ENCODE measurements at places on chromosomes 16 and 17. TPM values are rescaled to one million over a fixed set of nuclear protein-coding genes. Genes with fewer than 3 reads are reported as not detected.
A peak's percentile ranks its signal among the peaks of the same experiment; 100 is the strongest.

DNA sequence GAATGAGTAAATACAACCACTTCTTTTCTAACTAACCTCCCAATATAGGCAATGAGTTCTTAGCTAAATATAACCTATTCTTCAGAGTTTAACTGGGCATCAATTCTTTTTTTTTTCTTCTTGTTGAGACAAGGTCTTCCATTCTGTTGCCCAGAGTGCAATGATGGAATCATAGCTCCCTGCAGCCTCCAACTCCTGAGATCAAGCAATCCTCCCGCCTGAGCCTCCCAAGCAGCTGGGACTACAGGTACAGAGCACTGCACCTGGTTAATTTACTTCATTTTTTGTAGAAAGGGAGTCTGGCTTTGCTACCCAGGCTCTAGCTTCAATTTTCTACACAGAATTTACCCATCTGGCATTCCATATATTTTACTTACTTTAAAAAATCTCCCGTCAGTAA is 1.1 kb downstream of the METTL16 start:
- no peak for DNase-seq

DNA sequence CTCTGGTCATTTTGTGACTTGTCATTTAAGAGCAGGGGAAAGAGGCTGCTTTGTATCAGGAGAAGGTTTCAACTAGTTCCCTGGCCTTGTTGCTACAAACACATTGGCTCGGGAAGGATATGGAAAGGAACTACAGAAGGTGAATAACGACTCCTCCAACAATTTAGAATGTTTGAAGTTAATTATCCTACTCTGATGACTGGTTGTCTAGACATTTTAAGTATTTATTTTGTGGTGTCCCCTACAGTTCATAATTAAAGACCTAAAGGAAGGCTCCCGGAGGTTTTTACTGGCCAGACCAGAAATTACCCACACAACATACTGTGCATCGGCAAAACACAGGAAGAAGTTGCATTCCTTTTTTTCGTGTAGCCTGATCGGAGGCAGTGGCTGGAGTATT is 515.8 kb upstream of the SALL1 start:
- DNase-seq, result no peak

CDK5R1 gene
- 5.9 TPM for total RNA-seq

GRCh38 chr17:80998118-80998747 is 6.6 kb downstream of the CHMP6 start:
- DNase-seq, result no peak

DRC3 gene
- 0.61 TPM for total RNA-seq

DNA sequence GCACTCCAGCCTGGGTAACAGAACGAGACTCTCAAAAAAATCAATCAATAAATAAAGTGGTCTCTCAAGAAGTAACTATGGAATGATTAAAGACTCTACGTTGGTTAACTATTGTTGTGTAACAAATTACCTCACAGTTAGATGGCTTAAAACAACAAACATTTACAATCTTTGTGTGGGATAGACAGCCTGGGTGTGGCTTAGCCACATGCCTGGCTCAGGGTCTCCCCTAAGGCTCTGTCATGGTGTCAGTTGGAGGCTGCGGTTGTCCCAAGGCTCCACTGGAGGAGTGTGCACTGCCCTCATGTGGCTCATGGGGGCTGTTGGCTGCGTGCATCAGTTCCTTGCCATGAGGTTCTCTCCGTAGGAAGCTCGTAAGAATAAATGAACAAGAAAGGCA is 294.5 kb downstream of the SNX29 start:
- DNase-seq, result no peak

DNA sequence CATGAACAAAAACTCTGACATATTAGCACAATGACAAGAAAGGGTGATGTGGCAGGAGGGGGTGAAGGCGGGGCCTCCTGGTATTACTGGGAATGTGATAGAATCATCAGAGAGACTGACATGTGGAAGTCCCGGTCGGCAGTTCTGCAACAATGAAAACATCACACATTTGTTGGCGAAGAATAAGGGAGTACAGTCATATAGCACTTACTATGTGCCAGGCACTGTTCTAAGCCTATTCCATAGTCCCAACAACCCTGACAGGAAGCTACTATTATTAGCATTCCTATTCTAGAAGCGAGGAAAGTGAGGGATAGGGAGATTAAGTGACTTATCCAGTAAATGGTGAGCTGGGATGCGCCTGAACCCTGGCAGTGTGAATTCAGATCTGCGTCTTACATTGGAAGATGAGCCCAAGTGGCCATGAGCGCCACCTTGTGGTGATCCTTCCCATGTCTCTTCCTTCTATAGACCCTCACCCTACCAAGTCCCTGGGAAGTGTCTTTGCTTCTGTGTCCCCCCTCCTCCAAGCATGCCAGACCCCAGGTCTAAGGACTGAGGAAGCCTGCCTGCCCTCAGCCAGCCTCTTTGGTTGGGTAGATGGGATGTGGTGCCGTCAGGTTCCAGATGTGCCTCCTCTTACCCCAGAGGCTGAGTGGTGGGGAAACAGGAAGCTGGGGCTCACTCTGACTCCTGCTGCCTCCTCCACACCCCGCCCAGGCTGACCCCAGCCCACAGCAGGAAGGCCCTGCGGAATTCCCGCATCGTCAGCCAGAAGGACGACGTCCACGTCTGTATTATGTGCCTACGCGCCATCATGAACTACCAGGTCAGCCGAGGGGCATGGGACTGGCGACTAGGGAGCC is 14.0 kb downstream of the FMNL1 start:
- peak; percentile 90 for DNase-seq

DNA sequence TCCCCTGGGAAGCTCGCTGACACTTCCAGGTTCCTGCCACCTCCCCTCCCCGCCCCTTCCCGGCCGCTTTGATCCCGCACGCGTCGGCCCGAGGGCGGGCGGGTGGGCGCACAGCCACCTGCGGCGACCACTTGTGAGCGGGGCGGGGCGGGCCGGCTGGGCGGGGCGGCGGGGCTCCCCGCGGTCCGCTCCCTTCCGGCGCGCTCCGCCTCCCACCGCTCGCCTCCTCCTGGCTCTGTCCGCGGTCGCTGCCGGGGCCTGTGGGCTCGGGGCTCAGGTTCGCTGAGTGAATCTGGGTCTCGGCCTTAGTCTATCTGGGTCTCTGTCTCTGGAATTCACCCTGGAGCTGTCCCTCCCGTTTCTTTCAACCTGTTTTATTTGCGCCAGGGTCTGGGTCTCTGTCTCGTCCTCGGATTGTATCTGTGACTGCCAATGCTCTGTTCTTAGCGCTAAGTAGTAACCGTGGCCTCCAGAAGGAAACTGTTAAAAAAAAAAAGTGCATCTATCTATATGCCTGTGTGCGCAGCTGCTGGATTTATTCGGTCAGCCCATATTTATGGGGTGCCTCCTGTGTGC is 2.7 kb upstream of the HES7 start:
- DNase-seq, result peak; percentile 71

DLX3 gene
- total RNA-seq, result not detected

- peak; percentile 23 for DNase-seq
These were observed 13.4 kb upstream of the PLLP start for GRCh38 chr16:57297856-57298255.

KRT36 gene
- not detected for total RNA-seq

CHST4 gene
- total RNA-seq, result not detected

DNA sequence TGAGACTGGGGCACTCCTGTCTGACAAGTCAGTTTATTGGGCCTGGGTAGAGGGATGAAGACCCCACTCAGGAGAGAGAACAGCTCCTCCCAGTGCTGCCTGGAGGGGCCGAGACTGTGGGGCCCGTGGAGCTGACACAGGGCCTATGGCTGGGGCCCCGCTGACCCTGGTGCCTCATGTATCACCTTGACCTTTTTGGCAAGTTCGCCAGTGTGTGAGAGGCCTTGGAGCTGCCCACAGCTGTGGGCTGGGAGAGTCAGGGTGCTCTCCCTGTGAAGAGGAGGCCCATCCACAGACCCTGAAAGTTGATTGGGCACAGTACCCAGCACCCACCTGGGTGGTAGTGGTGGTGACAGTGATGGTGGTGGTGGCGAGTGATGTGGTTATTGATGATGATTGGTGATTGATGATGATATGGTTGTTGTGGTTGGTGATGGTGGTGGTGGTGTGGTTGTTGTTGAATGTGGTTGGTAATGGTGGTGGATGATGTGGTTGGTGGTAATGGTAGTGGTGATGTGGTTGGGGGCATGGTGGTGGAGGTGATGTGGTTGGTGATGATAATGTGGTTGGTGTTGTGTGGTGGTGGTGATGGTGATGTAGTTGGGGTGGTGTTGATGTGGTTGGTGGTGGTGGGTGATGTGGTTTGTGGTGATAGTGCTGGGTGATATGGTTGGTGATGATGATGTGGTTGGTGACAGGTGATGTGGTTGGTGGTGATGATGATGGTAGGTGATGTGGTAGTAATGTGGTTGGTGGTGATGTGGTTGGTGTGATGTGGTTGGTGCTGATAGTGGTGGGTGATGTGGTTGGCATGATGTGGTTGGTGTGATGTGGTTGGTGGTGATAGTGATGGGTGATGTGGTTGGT is 29.1 kb downstream of the BAHCC1 start:
- no peak for DNase-seq

GRCh38 chr17:59436900-59437299 is 105.4 kb downstream of the YPEL2 start:
- no peak for DNase-seq

- DNase-seq, result no peak
These were observed 191.4 kb upstream of the CDH5 start for GRCh38 chr16:66175058-66175457.

DNA sequence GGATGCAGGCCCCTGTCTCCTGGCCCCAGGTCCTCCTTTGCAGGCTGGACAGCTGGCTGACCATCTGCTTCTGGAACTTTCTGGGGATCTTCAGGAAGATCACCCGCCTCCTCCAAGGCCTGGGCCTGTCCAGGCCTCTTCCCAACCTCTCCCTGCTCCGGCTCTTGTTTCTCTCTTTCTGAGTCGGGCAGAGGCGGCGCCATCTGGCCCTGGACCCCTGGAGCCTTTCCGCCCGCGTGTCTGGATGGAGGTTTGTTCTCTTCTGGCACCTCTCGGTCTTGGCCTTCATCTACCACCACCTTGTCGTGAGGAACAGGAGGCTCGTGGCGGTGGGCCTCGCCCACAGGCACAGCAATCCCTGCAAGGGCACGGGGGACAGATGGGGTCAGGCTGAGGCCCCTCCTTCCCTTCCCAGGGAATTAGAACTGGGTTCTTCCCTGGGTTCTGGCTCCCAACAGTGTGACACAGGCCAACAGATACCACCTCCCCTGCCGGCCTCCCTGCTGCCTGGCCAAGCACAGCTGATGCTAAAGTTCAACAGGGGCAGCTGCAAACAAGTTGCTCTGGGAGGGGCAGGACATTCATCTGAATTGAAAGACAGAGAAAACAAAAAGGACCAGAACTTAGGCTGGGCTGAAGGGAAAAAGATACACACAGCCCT is 13.3 kb downstream of the NDUFAF8 start:
- no peak for DNase-seq

- DNase-seq, result no peak
These were observed 46.1 kb downstream of the NXN start for GRCh38 chr17:933312-934073.

GRCh38 chr17:50533720-50534148 is 1.2 kb downstream of the EPN3 start:
- DNase-seq, result no peak

HBQ1 gene
- not detected for total RNA-seq
